ENCODE measurements at places on chromosomes 2 and 18.

DNA sequence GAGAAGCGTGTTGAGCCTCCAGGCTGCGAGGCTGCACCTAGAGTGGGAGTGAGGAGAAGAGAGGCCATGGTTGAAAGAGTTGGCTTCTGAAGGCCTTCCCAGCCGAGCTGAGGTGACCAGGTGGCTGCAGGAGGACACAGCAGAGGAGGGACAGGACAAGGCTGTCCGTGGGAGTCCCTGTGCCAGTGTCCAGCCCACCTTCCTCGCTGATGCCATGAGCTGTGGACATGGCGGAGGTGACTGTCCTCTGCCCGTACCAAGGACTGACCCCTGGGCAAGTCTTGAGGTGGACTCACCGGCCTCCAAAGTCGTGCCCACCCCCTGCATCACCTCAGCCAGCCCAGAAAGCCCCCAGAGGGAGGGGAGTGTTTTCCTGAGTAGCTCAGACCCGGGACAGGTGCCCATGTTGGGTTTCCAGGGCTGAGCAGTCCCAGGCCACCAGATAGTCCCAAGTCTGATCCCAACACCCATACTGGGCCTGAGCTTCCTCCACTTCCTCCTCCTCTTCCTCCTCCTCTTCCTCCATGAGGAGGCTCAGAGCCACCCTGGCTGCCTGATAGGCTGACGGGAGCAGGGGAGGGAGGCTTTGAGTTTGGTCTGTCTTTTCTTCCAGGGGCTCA, 43.0 kb upstream of the FOSL2 start:
- no peak for DNase-seq

DNA sequence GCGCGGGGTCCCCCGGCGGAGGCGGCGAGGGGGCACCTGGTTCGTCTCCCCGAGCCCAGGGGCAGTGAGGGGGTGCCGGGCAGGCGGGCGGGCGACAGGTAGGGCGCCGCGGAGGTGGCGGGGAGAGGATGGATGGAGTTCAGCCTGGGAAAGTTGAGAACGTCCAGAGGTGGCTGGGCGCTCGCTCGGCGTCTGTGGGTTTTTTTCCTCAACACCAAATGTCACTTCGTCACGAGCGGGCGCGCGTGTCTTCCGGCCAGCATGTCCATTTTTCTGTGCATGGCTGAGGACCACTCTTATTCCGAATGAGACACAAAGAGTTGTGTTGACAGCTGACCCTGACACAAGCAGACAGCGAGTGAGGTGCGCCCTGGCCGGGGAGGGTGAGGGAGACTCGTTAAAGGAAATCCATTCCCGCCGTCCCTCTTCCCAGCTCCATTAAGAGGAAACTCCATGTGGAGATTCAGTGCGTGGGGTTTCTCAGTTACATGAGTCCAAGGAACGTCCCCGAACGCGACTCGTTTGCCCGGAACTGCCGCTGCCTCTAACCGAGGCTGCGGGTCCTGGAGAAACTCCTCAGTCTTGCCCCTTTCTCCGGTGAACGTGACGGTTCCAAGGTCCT, 859 bp downstream of the GREB1L start:
- DNase-seq: no peak

DNA sequence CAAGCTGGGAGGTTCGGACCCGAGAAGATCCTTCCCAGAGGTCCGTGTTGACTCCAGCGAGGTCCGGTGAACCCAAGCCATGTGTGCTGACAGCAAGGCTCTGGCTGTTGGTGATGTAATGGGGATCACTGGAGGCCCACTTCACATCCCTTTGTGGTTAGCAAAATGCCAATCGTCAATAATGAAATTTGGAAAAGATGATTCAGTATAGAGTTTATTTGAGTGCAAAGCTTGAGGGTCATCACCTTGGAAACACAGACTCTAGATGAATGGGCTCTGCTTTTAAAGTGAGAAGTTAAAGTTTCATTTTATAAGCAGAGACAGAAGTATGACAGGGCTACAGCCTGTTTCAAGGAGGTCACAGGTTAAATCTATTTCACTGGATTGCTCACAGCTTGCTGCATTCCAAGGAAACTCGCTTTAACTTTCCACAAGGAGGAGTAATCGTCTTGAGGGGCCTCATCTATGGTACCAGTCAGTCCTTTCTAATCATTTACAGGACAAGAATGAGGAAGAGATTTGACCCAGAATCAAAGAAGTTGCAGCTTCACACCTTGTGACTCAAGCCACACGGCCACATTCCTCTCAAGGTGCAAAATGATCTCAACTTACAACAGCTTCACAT, 140.5 kb downstream of the TPO start:
- DNase-seq: no peak

DNA sequence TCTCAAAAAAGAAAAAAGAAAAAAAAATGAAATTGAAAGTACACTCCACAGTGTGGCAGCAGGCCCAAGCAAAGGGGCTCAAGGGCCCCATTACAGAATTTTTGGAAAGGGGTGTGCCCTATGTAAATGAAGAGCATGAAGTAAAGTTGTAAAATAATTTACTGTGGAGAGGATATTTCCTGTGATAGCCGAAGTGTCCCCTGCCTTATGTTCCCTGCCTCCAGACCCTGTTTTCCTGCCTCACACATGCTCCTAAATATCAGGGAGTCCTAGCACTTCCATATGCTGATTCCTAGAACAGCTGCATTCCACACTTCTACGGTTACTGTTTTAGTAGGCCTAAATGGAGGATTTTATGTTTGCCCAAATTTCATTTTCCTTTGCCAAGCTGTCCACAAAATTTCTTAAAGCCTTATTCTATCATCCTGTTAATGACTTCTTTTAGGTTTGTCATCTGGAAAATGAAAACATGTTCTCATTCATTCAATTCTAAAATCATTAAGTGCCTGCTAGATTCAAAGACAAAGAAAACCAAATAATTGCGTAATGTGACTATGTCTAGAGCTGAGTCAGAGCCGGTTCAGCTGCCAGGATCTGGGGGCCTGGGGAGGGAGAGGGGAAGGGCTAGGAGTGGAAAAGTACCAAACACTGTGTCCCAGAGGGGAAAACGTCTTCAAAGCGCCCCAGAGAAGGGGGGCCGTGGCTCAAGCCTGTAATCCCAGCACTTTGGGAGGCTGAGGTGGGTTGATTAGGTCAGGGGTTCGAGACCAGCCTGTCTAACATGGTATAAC, 25.9 kb upstream of the IMPA2 start:
- DNase-seq: peak; percentile 40

DNA sequence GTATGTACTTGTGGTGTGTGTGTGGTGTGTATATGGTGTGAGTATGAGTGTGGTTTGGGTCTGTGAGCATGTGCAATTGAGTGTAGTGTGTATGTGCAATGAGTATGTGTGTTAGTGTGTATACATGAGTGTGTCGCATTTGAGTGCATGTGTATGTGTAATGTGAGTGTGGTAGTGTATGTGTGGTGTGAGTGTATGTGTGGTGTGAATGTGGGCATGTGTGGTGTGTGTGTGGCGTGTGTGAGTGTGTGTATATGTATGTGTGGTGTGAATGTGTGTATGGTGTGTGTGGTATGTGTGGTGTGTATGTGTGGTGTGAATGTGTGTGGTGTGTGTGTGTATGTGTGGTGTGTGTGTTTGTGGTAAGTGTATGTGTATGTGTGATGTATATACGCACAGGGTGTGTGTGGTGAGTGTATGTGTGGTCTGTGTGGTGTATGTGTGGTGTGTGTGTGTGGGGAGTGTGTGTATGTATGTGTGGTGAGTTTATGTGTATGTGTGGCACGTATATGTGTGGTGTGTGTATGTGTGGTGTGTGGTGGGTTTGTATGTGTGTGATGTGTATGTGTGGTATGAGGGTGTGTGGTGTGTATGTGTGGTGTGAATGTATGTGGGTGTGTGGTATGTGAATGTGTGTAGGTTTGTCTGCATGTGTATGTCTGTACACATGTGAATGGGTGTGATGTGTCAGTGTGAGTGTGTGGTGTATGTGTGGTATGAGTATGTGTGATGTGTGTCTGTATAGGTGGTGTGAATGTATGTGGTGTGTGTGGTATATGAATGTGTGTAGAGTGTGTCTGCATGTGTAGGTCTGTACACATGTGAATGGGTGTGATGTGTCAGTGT, 123.4 kb downstream of the DOCK10 start:
- no peak for DNase-seq

DNA sequence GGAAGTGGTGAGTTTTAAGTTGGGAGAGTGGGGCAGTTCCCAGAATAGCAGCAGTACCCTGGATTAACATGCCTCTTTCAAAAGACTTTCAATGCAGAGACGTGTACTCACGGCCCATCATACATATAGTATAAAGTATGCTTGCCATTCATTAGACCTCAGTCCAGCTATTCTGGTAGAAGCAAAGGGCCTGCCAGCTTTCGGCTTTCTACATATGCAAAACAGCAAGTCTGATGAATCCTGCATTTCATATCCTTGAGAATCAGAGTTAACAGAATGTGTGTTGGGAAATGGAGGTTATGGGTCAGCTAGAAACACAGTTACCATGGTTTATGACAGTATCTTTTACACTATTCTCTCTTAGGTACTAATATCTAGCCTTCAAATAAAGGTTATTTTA, 27.5 kb downstream of the SATB2 start:
- no peak for DNase-seq

GRCh38 chr2:5520463-5520972, 171.7 kb upstream of the SOX11 start:
- no peak for DNase-seq

GRCh38 chr2:51995293-51995692, 963.4 kb upstream of the NRXN1 start:
- peak; percentile 37 for DNase-seq

GRCh38 chr18:45023519-45023918, 342.8 kb downstream of the SETBP1 start:
- no peak for DNase-seq

DNA sequence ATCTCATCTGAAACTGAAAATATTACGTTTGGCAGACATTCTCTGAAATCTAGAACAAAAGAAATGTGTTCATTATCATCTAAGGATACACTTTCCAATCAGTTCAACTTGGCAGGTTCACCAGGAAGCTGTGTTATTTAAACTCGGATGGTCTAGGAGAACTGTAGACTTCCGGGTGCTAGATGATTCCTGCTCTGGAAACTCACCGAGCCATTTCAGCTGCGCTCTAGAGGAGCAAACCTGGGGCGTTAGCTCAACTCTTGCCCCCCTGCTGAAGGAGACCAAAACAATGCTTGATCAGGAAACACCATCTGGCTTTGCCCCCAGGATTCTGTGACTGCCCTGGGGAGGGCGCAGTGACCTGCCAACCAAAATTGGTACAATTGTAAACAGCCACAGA, 22.9 kb downstream of the MLPH start:
- no peak for DNase-seq

DNA sequence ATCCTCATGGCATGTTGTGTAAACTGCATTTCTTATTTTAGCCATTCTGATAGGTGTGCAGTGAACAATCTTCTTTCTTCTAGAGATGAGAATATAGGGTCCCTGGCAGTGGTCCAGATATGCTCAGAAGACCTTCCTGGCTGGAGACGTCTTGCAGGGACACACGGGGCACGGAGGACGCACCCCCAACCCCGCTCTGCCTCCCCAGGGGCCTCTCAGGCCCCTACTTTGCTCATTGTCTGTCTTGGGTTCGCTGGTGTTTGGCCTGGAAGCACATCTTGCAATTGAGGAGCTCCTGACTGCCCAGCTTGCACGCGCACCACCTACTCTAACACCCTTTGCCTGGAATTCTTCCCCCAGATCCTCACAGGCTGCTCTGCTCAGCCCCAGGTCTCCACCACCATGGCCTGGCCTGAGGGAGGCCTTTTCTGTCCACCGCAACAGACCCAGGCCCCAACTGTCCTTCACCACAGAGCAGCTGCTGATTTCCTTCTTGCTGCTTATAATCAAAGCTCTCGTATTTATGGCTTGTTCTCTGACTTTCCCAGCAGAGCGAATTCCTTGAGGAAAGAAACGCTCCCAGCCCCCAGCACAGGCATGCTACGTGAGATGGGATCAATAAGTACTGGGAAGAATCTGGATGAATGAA, 295.9 kb upstream of the HDAC4 start:
- DNase-seq: no peak

DNA sequence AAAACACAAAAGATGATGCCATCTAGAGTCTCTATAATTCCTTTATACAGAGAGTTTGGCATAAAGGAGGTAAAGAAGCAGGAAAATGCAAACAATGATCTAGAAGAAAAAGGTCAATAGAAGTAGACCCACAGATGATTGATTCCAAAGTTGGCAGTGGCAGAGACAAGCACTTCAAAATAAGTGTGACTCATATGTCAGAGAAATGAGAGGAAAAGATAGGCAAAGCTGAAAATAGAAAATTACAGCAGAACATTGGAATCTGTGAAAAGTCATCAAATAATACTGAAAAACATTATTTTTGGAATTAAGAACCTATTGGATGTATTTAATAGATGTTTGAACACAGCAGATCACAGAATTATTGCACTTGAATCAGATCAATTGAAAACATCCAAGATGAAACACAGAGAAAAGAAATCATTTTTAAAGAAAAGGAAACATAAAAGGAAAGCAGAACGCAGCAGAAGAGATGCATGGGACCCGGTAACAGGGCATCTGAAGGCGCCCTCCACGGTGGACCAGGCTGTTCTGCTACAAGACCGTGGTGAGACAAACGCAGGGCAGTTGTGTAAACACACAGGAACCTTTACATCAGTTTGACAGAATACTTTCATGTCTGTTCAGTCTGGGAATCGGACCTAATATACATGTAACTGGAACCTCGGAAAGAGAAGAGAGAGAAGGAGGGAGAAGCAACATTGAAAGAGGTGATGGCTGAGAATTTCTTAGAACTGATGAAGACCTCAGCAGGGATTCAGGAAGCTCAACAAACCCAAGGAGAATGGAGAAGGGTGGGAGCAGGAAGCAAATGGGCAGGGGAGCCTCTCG, 74.6 kb upstream of the GPC1 start:
- no peak for DNase-seq

DNA sequence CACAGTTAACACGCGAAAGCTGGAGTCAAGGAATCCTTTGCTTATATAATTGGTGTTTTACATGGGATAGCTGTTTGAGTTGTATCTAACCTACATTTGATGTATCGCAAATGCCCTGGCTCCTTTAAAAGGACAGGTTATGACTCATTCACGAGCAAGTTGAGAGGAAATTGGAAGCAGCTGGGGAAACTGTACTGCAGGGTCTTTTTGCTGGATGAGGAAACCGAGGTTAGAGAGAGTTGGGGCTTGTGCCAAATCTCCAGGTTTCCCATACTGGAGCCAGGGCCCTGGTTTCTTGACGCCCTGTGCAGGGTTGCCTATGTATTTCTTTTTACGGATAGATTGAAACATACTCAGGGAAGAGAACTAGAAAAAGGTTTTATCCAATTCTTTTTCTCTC, 60.0 kb upstream of the SPTBN1 start:
- DNase-seq: no peak

GRCh38 chr2:18600255-18600613, 10.9 kb upstream of the NT5C1B start:
- DNase-seq: no peak

- no peak for DNase-seq
Observed at GRCh38 chr18:79523736-79524180, 128.0 kb downstream of the NFATC1 start.

GRCh38 chr2:232542715-232543467, 3.4 kb downstream of the CHRNG start:
- no peak for DNase-seq

Measured in amniotic stem cell (primary cell).